Activated CD4-positive, alpha-beta T cell treated with anti-CD3 and anti-CD28 coated beads, Interleukin-2, amount 50 U/mL, for 48 hours (primary cell): ENCODE measurements at places on chromosomes 13 and 19.

- no peak for DNase-seq
Observed at GRCh38 chr19:41000310-41000737, 9.2 kb downstream of the CYP2B6 start.

- DNase-seq = no peak
Observed at GRCh38 chr13:90293793-90294361, 1053.6 kb upstream of the MIR17HG start.

DNA sequence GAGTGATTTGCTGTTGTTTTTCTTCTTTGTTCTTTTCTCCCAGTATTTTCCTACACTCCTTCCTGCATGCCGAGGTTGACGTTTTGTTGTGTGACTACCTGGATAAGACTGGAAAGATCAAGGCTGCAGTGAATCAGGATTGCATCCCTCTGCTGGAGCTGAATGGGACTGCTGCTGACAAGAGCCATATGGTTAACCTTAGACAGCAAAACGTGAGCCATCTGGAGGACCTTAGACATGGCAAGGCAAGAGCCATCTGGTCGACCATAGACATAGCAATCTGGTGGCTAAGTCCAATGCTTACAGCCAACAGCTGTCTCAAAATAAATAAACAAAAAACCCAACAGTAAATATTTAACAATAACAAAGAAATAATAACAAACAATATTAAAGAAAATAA lies 42.6 kb upstream of the ZNF91 start:
- DNase-seq = no peak

GRCh38 chr13:110225609-110226574 lies 81.1 kb downstream of the COL4A1 start:
- no peak for DNase-seq

- no peak for DNase-seq
Observed at GRCh38 chr13:41961466-41961760, 504 bp upstream of the VWA8 start.

DNA sequence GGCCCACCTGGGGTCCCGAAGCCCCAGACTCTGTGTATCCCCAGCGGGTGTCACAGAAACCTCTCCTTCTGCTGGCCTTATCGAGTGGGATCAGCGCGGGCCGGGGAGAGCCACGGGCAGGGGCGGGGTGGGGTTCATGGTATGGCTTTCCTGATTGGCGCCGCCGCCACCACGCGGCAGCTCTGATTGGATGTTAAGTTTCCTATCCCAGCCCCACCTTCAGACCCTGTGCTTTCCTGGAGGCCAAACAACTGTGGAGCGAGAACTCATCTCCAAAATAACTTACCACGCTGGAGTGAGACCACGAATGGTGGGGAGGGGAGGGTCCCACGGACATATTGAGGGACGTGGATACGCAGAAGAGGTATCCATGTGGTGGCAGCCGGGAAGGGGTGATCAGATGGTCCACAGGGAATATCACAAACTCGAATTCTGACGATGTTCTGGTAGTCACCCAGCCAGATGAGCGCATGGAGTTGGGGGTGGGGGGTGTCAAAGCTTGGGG lies 1.0 kb upstream of the ICAM5 start:
- peak; percentile 55 for DNase-seq

GRCh38 chr19:6876748-6877147 lies 10.6 kb upstream of the ADGRE1 start:
- DNase-seq = no peak

GRCh38 chr19:33440241-33440640 lies 66.7 kb downstream of the CEBPG start:
- no peak for DNase-seq
